T-cell (primary cell): ENCODE measurements at places on chromosomes 2 and 18. TPM values are rescaled to one million over a fixed set of nuclear protein-coding genes. Genes with fewer than 3 reads are reported as not detected.
A peak's percentile ranks its signal among the peaks of the same experiment; 100 is the strongest.

ANKRD62 gene
- not detected for total RNA-seq

- H3K27ac ChIP-seq: no peak overlapping the region
- no peak for DNase-seq
- no peaks in the 10 kb centered on the region for H3K27me3 ChIP-seq
- H3K4me3 ChIP-seq: no peak overlapping the region
- no peaks in the 10 kb centered on the region for H3K4me1 ChIP-seq
Observed at GRCh38 chr2:215907147-215907546, 106.2 kb downstream of the MREG start.

PID1 gene
- total RNA-seq: 0.20 TPM

DNA sequence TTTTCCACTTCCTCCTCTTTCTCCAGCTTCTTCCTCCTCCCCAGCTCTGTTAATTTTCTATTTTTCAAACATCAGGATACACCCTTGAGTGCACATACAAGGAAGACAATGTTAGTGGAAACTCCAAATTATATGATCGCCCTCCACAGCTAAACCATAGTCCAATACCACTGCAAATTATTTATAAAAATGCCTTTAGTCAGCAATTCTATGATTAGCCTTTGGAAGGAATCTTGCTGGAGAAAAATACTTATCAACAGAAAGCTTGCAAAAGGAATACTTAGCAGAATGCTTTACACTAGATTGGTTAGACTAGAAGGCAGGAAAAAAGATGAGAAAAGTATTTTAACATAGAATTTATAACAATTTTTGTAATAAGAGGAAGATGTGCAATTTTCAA, 178.9 kb downstream of the FAM124B start:
- no peak for DNase-seq
- H3K27me3 ChIP-seq: peaks cover 8% of the 10 kb centered on the region
- no peaks in the 10 kb centered on the region for H3K4me1 ChIP-seq
- no peaks in the 10 kb centered on the region for H3K36me3 ChIP-seq
- H3K27ac ChIP-seq: no peak overlapping the region
- H3K4me3 ChIP-seq: no peak overlapping the region

MC5R gene
- total RNA-seq: not detected

CNDP1 gene
- total RNA-seq: 0.76 TPM

PTPRM gene
- 4.1 TPM for total RNA-seq

DNA sequence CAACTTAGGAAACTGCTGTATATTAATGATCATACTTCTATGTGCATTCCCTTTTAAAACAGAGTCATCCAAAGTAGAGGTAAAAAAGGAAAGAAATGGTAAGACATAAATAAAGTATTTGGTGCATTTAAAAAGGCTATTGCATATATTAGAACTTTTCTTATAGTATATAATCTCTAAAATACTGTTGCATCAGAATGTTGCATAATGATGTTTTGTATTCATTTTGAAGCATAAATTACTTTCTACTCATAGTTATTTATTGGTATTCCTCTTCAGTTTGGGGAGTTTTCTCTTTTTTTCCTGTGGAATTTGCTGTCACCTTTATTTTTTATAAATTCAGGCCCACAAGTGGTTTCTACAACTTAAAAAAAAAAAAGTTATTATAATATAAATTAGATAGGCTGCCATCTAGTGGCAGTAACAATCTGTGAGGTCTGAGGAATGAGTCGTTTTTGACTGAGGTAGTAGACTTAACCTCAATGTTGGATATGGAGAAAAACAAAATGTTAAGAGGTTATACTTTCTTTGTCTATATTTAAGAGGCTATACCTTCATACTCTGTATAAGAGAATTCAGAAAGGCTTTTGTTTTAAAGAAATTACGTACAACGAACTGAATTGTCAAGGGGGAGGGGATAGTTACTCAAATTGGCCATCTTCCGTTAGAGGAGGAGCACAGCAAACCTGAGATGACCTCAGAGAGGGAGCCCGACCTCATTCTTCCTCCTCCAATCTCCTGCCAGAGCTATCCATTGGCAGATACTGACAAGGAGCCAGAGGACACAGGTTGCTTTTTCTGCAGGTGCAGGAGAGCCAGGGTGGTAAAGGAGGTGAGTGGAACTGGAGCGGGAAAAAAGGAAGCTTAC, 23.8 kb downstream of the ANKAR start:
- DNase-seq: peak; percentile 20
- no peak overlapping the region for H3K27ac ChIP-seq
- H3K36me3 ChIP-seq: no peaks in the 10 kb centered on the region
- H3K4me1 ChIP-seq: no peaks in the 10 kb centered on the region
- no peak overlapping the region for H3K4me3 ChIP-seq

- DNase-seq: no peak
- no peak overlapping the region for H3K4me3 ChIP-seq
- H3K27ac ChIP-seq: peak overlapping the region; percentile 67
- peaks cover 46% of the 10 kb centered on the region for H3K4me1 ChIP-seq
Observed at GRCh38 chr2:7449298-7449697, 532.1 kb downstream of the RNF144A start.

- no peaks in the 10 kb centered on the region for H3K27me3 ChIP-seq
- no peak overlapping the region for H3K4me3 ChIP-seq
- no peak overlapping the region for H3K27ac ChIP-seq
Observed at GRCh38 chr18:63951302-63951705, 2.2 kb downstream of the HMSD start.

AQP12B gene
- total RNA-seq: not detected

GRCh38 chr18:74522635-74523548, 11.4 kb upstream of the CNDP1 start:
- no peaks in the 10 kb centered on the region for H3K4me1 ChIP-seq
- H3K27ac ChIP-seq: no peak overlapping the region
- H3K4me3 ChIP-seq: no peak overlapping the region
- H3K36me3 ChIP-seq: peaks cover 33% of the 10 kb centered on the region
- no peaks in the 10 kb centered on the region for H3K27me3 ChIP-seq

GRCh38 chr2:111909079-111909478, 10.7 kb downstream of the MERTK start:
- H3K27ac ChIP-seq: no peak overlapping the region
- no peaks in the 10 kb centered on the region for H3K36me3 ChIP-seq
- H3K4me3 ChIP-seq: no peak overlapping the region

- DNase-seq: peak; percentile 3
- no peak overlapping the region for H3K4me3 ChIP-seq
- H3K27ac ChIP-seq: no peak overlapping the region
- H3K27me3 ChIP-seq: no peaks in the 10 kb centered on the region
- no peaks in the 10 kb centered on the region for H3K36me3 ChIP-seq
Observed at GRCh38 chr2:190578158-190579057, 43.9 kb upstream of the NEMP2 start.

TACR1 gene
- not detected for total RNA-seq

TCF23 gene
- total RNA-seq: not detected

PPP1R1C gene
- not detected for total RNA-seq

DNA sequence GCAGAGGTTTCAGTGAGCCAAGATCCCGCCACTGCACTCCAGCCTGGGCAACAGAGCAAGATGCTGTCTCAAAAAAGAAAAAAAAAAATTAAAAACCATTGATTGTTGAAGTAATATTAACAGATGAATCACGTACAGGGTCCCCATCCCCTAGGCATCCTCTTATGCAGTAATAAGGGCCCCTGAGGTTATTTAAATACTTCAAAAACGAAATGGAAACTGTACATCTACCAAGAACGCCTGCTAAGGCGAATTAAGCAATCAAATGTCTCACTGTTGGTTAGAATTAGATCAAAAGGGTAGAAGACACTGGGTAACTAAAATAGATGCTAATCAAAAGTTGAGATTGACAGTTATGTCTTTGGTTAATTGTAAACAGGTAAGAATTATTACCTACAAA, 7.5 kb downstream of the TRABD2A start:
- H3K4me1 ChIP-seq: peaks cover 79% of the 10 kb centered on the region
- peaks cover 17% of the 10 kb centered on the region for H3K36me3 ChIP-seq
- H3K27ac ChIP-seq: no peak overlapping the region
- DNase-seq: no peak
- no peaks in the 10 kb centered on the region for H3K27me3 ChIP-seq

DNA sequence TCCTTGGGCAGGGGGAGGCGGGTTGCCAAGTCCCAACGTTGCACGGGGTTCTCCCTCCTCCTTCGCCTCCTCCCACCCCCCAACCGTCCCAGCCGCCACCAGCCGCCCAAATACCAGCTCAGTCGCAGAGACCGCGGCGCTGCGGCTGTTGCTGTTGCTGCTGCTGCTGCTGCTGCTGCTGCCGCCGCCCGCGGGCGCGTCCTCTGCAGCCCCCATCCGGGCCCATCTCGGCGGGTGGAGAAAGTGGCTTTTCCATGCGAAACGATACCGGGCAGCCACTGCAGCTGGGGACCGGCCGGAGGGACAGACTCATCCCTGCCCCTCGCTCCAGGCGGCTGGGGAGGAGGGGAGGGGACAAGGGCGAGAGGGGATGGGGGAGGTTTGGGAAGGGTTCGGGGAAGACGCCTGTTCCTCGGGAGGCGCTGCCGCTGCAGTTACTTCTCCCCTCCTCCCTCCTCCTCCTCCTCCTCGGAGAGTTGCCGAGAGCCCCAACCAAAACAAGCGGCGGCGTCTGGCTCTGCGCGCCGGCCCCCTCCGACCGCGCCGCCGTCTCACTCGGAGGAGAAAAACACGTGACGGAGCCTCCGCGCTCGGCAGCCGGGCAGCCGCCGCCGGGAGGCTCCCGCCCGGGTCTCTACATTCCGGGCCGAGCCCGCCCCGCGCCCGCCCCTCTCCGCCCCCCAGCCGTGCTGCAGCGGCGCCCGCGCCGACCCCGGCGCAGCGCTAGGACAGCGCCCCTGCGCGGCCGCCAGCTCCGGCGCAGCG, at the start of gene IRS1:
TSS of gene IRS1 (minus strand) at position 610 of the 765 bp plus-strand sequence. CDS start 1,082 bp downstream, outside the sequence.
- no peaks in the 10 kb centered on the region for H3K36me3 ChIP-seq
- H3K4me3 ChIP-seq: peak within 1 kb of the TSS; percentile 76
- H3K27me3 ChIP-seq: peaks cover 24% of the 10 kb centered on the region
- H3K27ac ChIP-seq: peak within 1 kb of the TSS; percentile 2

DNA sequence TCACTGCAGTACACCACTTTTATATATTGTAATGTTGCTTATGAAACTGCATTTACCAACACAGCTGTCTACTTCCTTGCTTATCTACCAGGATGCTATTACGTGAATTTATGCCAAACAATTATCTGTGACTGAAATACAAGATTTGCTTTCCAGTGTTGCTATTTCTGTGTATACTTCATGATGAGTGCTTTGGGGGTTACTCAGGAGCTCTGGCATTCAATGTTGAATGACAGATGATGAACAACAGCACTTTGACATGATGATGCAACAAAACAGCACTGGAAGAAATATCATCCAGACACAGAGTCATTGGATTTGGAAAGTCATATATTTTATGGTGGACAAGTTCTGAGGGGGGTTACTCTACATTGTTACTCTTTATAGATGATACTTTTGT, 125.8 kb downstream of the NETO1 start:
- H3K4me3 ChIP-seq: no peak overlapping the region
- no peaks in the 10 kb centered on the region for H3K36me3 ChIP-seq
- no peak for DNase-seq

GRCh38 chr2:124877141-124877577, 852.1 kb downstream of the CNTNAP5 start:
- H3K4me1 ChIP-seq: no peaks in the 10 kb centered on the region
- DNase-seq: no peak
- no peak overlapping the region for H3K4me3 ChIP-seq
- H3K27ac ChIP-seq: no peak overlapping the region
- no peaks in the 10 kb centered on the region for H3K27me3 ChIP-seq
- no peaks in the 10 kb centered on the region for H3K36me3 ChIP-seq

DNA sequence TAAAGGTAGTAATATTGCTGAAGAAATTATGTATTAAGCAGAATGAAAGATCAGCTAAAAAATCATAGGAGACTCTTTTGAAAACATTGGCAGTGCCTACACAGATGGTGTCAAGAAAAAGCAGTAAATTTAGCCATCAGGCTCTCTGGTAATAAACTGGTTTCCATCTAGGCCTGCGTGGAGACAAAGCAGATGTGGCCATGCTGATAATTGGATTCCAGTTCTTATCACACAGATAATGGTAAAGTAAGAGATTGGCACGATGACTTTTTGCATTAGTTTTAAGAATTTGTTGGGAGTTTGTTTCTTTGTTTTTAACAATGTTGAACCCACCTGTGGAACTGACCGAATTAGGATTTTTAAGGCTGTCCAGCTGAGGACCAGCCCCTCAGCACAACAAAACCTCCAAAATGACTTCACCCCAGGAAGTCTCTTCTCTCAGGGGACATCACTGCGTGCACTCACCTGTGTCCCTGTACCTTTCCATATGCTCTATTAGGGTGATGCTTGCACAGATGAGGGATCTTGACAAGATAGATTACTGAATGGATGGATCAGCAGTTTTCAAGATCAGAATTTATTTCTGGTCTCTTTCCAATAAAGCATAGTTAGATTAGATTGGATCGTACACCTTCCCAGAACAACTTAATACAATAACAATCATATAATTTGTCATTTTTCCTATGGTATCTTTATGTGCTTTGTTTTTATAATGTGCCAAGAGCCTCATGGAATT, 69.1 kb upstream of the DNAJC10 start:
- no peak overlapping the region for H3K27ac ChIP-seq
- DNase-seq: no peak
- H3K36me3 ChIP-seq: no peaks in the 10 kb centered on the region
- H3K4me3 ChIP-seq: no peak overlapping the region
- no peaks in the 10 kb centered on the region for H3K27me3 ChIP-seq

ANKRD53 gene
- not detected for total RNA-seq

- no peak overlapping the region for H3K4me3 ChIP-seq
- H3K27me3 ChIP-seq: no peaks in the 10 kb centered on the region
- no peak overlapping the region for H3K27ac ChIP-seq
- no peaks in the 10 kb centered on the region for H3K4me1 ChIP-seq
- H3K36me3 ChIP-seq: no peaks in the 10 kb centered on the region
Observed at GRCh38 chr2:15532996-15533395, 28.1 kb downstream of the NBAS start.

VWC2L gene
- total RNA-seq: not detected

GRCh38 chr18:56709463-56709862, 58.3 kb downstream of the WDR7 start:
- peaks cover 2% of the 10 kb centered on the region for H3K36me3 ChIP-seq
- no peak overlapping the region for H3K4me3 ChIP-seq
- H3K27me3 ChIP-seq: no peaks in the 10 kb centered on the region
- DNase-seq: peak; percentile 2
- H3K27ac ChIP-seq: no peak overlapping the region

- H3K27me3 ChIP-seq: no peaks in the 10 kb centered on the region
- H3K4me1 ChIP-seq: no peaks in the 10 kb centered on the region
- no peak overlapping the region for H3K4me3 ChIP-seq
- no peak for DNase-seq
- H3K36me3 ChIP-seq: peaks cover 55% of the 10 kb centered on the region
Observed at GRCh38 chr2:61255580-61256437, 93.8 kb downstream of the C2orf74 start.

GRCh38 chr2:59025157-59025757, 784.1 kb upstream of the FANCL start:
- H3K36me3 ChIP-seq: no peaks in the 10 kb centered on the region
- no peaks in the 10 kb centered on the region for H3K4me1 ChIP-seq
- no peak overlapping the region for H3K4me3 ChIP-seq
- no peaks in the 10 kb centered on the region for H3K27me3 ChIP-seq

DNA sequence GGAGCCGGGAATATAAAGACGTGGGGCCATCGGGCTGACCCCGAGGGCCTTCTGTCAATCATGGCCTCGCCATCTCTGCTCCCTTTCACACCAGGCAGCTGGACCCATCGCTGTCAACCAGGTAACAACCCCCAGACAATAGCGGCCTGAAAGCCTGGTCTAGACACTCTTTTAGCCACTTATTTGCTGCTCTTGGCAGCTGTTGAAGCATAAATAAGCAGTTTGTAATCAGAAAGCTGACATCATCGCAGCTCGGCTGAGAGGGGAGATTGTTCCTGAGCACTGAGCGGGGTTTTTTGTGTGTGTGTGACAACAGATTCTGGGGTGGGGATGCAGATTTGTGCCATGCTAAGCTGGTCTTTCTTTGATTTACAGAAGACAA, 423.6 kb upstream of the POU3F3 start:
- no peaks in the 10 kb centered on the region for H3K36me3 ChIP-seq
- H3K4me3 ChIP-seq: no peak overlapping the region
- no peaks in the 10 kb centered on the region for H3K4me1 ChIP-seq
- no peak for DNase-seq
